ENCODE measurements at places on chromosomes 16 and 17.

- no peak for DNase-seq
Measured at GRCh38 chr17:60318326-60318725, 73.6 kb downstream of the USP32 start.

DNA sequence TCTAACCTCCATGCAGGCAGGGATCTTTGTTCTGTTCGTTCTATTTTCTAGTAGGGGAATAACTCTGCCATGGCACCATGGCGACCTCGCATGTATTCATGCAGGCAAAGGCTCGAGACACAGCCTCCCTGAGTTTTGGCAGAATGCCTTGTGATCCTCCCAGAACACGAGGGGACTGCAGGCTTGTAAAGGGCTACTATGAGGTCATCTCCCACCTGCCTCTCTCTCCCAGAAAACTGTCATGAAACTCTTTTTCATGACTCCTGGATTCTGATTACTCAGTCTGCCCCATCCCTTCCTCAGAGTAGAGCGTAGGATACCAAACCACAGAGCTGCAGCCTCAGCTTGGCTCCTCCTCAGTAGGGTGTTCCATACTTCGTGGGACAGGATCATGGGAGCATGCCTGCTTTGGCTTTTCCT lies 64.3 kb downstream of the IGF2BP1 start:
- no peak for DNase-seq

DNA sequence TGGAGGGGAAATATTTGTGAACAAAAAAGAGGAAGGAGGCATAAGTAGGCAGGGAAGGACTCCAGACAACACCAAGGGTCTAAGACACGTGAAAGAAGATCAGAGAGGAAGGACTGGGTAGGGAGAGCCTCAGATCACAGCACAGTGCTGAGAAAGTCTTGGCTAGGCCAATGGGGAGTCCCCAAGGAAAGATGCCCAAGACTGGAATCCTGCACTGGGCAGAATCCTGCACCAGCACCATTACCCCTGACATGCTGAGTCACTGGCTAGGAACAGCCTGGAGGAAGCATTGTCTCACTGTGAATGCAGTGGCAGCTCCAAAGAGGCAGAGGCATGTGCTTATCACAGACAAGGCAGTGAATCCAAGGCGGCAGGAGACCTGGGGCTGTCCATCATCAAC lies 19.2 kb downstream of the CLEC19A start:
- no peak for DNase-seq

DNA sequence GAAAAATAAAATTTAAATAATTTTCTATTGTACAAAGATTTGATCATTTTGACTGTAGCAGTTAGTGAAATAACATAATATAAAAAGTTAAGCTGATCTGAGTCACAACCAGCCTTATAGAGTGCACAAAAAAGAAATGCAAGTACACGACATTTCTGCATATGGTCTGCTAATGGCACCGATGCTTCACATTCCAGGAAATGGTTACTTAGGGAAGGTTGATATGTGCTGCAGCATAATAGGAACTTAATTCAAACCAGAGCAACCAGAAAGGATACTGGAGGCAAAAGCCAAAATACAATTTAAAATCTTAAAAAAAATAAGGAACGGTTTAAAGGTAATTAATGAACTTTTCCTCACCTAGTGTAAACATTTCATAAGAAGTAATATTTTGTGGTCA lies 10.0 kb upstream of the CFDP1 start:
- DNase-seq = no peak

- DNase-seq = no peak
Measured at GRCh38 chr16:71426880-71427615, 14.8 kb downstream of the TLE7 start.

DNA sequence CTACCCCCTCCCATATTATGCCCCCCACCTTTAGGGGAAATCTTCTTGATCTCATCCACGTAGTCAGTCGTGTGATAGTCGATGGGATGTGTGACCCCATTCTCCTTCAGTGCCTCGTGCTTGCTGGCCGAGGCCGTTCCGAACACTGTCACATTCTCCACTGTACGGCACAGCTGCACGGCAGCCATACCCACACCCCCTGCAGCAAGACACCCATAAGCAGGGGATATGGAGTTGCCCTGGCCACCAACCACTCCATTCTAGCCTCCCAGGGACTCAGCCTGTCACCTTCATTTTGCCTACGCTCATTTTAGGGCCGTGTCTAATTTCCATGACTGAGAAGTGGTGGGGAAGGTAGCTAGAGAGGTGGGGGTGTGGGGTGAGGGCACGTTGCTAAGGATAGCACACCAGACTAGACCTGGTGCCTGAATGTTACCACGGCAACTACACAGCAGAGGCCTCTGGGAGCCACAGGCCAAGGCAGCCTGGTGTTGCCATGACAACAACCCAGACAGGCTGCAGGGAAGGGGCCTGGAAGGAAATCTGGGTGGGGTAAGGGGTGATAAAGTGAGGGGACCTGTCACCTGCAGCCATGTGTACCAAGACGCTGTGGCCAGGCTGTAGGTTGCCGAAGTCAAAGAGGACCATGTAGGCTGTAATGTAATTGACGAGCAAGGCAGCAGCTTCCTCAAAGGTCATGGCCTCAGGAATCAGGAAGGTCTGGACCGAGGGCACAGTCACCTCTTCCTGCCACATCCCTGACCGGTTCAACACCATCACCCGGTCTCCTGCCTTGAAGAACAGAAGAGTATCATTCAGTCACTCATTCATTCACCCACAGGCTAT lies 4.0 kb downstream of the VAT1 start:
- no peak for DNase-seq
